Spinal cord (tissue), 10 donors: ENCODE measurements at places on chromosomes 4 and X.

DNA sequence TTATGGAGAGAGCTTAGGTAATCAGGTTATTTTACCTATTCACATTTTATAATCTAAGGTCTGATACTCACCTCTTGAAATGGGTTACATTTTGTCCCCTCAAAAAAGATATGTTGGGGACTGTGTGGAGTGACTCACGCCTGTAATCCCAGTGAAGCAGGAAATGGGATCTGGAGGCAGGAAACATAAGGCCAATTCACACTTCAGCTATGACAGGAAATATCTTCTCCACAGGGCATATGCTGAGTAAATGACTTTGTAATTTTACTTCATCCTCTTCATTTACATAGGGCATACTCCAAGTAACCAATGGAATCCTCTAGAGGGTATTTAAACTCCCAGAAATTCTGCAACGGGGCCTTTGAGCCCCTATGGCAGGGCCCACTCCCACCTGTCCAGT is 54.8 kb upstream of the ZMAT1 start:
- no peak for DNase-seq

GRCh38 chr4:146638786-146639505 is at the start of gene POU4F2:
Gene POU4F2, plus strand, starts transcription at chr4:146638893. Its CDS starts 248 bp downstream, at chr4:146639141.
- DNase-seq = peak; percentile 76

GRCh38 chr4:76504613-76505465 is 69.8 kb downstream of the SHROOM3 start:
- no peak for DNase-seq

DNA sequence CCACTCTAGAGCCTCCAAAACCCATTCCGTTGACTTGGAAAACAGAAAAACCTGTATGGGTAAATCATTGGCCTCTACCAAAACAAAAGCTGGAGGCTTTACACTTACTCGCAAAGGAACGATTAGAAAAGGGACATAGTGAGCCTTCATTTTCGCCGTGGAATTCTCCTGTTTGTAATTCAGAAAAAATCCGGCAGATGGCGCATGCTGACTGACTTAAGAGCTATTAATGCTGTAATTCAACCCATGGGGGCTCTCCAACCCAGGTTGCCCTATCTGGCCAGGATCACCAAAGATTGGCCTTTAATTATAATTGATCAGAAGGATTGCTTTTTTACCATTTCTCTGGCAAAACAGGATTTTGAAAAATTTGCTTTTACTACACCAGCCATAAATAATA is 60.8 kb downstream of the ZNF732 start:
- peak; percentile 33 for DNase-seq

GRCh38 chrX:72045141-72045540 is 86.6 kb downstream of the RTL5 start:
- DNase-seq = no peak

DNA sequence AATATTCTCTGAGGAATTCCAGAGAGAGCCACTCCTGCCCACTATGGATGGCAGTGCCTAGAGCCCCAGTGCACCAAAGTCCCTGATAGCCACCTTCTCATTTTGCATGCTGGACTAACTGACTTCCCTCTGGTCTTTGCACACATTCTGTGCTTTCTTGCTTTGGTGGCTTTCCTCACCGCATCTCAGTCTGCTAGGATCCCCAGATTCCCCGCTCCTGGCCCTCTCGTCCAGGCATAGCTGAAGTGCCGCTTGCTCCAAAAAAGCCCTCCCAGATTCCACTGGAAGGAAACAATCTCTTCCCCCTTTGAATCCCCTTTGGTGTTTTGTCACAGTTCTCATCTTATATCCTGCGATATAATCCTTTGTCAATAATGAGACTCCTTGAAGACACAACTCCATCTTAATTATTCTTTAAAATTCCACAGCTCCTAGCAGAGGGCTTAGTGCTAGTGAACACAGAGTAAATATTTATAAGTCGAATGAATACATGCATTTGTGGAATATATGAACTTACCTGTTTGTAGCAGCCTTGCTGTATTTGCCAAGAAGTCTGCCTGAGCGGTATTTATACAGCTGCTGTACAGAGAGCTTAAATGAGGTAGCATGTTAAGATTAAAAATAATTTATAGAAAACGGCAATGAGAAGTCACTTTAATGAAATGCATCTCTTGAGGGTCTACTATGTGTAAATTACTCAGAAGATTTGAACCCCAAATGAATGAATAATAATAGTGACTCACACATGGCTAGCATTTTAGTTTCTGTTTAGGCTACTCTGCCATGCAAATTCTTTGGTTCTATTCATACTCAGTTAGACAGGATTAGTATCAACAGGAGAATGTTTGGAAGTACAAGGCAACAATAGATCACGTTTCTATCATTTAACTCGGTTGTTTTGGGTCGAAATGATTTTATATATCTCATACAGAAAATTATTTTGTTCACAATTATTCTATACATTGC is 421.9 kb upstream of the TENM3 start:
- DNase-seq = no peak

DNA sequence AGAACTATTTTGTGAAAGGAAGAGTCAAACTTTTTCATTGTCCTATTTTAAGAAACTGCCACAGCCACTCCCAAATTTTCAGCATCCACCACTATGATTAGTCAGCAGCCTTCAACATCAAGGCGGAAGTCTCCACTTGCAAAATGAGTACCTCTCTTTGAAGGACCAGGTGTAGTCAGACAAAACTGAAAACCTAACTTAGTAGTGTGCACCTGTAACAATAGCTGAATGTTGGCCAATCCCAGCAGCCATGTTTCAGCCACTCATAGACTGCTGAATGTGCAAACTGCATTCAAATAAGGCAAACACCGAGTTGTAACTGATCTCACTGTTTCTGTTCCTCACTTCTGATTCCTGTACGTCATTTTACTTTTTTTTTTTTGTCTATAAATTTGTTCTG is 341.1 kb downstream of the IL15 start:
- no peak for DNase-seq

DNA sequence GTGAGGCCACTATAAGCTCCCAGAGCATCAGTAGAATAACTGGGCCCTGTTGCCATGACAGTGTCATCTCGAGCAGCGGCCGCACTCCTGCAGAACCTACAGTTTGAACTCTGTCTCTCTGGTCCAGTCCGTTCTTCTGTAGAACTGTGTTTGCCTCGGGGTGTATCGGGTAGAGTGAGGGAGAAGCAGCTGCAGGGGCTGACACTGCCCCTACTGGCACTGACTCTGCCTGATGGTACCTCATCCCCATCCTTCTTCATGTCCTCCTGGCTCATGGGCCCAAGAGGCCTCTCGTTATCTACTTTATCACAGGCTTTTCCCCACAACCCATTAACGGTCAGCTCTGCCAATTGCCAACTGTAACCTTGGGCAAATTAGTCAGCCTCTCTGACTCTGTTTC is 96.5 kb downstream of the NPNT start:
- no peak for DNase-seq

DNA sequence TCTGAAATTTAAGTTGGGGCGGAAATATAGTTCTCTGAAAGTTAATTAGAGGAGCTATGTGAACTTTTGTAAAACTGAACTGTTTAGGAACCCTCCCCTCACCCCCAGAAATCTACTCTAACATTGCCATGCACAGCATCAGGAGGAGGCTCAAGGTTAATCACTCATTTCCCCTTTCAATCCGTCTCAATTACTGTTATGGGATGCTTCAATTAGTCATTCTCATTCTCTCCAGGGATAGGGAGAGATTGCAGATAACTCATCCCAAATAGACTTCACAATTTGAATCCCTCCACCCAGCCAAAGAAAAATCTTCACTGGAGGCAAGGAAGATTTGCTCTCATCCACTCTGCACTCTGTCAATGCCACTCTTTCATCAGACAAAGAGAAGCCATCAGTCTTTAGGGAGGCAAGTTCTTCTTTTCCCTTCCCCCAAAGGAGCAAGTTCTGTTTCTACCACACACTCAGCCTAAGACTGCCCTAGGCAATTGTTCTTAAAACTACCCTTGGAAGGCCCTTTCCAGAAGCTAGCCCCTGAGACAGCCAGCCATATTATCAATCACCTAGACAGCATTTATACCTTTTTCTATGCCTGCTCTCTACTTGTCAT is 140.4 kb downstream of the SLC10A7 start:
- no peak for DNase-seq

DNA sequence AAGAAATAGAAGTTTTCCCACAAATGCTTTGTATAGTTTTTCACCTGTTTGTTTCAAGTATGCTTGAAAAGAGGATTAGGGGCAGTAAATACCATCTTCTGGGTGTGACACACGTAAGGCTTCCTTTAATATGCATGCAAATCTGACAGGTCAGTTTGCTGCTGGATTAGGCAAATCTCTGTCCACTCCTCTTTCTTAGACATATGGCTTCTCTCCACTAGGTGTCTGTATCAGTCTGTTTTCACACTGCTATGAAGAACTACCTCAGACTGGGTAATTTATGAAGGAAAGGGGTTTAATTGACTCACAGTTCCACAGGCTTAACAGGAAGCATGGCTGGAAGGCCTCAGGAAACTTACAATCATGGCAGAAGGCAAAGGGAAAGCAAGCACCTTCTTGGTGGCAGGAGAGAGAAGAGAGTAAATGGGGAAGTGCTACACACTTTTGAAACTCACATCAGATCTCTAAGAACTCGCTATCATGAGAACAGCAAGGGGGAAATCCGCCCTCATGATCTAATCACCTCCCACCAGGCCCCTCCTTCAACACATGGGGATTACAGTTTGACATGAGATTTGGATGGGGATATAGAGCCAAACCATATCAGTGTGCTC is 66.9 kb downstream of the TAB3 start:
- DNase-seq = no peak

GRCh38 chr4:15233626-15234025 is 194.2 kb upstream of the C1QTNF7 start:
- no peak for DNase-seq

- no peak for DNase-seq
Measured at GRCh38 chr4:169238445-169238844, 32.3 kb downstream of the SH3RF1 start.

DNA sequence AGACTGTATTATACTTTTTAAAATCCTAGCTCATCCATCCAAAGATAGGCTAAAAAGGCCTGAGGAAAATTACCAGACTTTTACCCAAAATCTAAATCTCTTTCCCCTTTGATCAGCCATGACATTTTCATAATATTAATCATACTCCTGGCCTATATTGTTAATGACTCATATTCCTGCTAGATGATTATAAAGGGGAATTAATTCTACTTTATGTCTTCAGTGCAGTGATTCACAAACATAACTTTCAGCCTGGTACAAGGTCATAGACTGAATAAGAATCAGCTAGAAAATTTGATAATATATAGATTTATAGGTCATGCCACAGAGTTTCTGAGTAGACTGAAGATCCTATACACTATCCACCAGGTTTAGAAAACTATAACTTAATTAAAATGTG is 1905.4 kb downstream of the C4orf33 start:
- DNase-seq = no peak

GRCh38 chrX:30141966-30142365 is 73.4 kb upstream of the MAGEB2 start:
- no peak for DNase-seq
